GM12878 (cell line): ENCODE measurements at places on chromosomes 3 and 15. TPM values are rescaled to one million over a fixed set of nuclear protein-coding genes. Genes with fewer than 3 reads are reported as not detected.

Gene EIF4G1
- total RNA-seq, result 454 and 462 TPM in 2 replicates

Gene LSAMP
- total RNA-seq, result 4.0 and 7.2 TPM in 2 replicates

DNA sequence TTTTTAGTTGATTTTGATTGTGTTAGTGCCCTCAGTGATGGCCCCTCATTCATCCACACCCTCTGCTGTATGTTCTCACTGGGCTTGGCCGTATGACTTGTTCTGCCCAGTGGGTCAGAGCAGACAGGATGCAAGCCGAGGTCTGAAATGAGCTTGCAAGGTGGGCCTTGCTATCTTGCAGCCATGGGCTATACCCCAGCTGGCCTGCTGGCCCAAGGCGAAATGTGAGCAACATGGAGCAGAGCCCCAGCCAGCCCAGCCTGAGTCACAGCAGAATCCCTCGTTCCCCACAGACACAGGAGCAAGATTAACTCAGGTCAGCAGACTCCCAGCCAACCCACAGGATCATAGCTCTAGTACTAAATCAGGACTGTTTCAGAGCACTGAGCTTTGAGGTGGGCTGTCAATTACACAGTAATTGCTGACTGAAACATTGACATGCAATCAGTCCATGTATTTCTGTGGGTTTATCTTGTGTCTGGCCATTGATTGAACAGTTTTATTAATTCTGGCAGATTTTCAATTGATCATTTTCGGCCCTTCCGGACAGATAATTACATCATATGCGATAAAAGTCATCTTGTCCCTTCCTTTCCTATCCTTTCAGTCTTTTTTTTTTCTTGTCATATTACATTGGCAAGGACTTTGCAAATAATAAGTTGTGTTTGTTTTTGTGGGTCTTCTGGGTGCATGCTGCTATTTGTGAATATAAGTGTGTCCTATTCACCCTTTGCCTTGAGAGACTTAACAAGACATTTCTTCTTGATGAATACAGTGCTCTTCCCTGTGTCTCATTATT is 27.1 kb downstream of the KLF15 start:
- H3K27ac ChIP-seq, result no peak overlapping the region
- H3K36me3 ChIP-seq, result no peaks in the 10 kb centered on the region
- H3K27me3 ChIP-seq, result no peaks in the 10 kb centered on the region
- no peak for DNase-seq
- no peak overlapping the region for H3K4me3 ChIP-seq

DNA sequence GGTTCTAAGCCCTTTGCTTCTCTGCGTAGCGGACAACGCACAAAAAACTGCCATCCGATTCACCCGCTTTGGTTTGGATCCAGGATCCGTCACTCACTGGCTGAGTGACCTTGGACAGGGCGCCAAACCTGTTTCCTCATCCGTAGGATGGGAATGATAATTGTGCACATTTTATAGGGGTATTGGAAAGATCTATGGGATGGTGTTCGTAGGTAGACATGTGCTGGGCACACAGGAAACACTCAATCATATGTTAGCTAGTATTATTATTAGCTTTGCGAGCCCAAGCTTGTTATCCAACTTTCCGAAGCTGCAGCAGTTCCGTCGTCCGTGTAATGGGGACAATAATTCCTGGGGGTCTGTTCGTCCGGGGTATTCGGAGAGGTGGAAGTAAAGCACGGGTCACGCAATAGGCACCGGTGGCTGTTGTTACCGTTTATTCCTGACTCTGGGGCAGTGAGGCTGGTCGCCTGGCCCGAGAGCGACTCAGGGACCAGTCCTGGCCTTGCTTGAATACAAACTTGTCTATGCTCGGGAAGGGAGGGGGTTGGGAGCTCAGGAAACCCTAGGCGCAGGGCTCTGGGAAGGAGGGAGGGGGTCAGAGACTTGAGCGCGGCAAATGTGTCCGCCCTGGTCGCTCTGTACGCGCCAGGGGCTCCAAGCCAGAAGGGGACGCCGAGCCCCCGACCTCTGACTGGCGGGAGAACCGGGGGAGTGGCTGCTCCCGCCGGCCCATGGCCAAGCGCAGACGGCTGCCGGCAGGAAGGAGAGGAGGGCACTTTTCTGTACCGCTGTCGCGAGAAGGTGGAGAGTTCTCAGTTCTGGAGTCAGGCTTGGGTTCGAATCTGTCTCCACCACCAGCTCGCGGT is 1.3 kb downstream of the SPSB4 start:
- no peaks in the 10 kb centered on the region for H3K4me1 ChIP-seq
- peaks cover 16% of the 10 kb centered on the region for H3K27me3 ChIP-seq
- no peak for DNase-seq
- no peaks in the 10 kb centered on the region for H3K36me3 ChIP-seq
- H3K4me3 ChIP-seq, result no peak overlapping the region

GRCh38 chr3:174268586-174268985 is 590.5 kb upstream of the NAALADL2 start:
- H3K4me1 ChIP-seq, result no peaks in the 10 kb centered on the region
- H3K27me3 ChIP-seq, result no peaks in the 10 kb centered on the region
- H3K4me3 ChIP-seq, result no peak overlapping the region
- DNase-seq, result no peak
- no peak overlapping the region for H3K27ac ChIP-seq

GRCh38 chr3:71244826-71245488 is 338.6 kb downstream of the FOXP1 start:
- H3K4me3 ChIP-seq, result no peak overlapping the region
- H3K36me3 ChIP-seq, result no peaks in the 10 kb centered on the region
- H3K27me3 ChIP-seq, result no peaks in the 10 kb centered on the region
- no peaks in the 10 kb centered on the region for H3K4me1 ChIP-seq
- no peak overlapping the region for H3K27ac ChIP-seq

- H3K36me3 ChIP-seq, result no peaks in the 10 kb centered on the region
- no peaks in the 10 kb centered on the region for H3K27me3 ChIP-seq
- DNase-seq, result no peak
- no peak overlapping the region for H3K4me3 ChIP-seq
- H3K27ac ChIP-seq, result peak overlapping the region; percentile 57
Observed at GRCh38 chr15:92840149-92840548, 60.0 kb upstream of the CHD2 start.

GRCh38 chr3:189952272-189952671 is 168.4 kb downstream of the P3H2 start:
- no peak overlapping the region for H3K4me3 ChIP-seq
- H3K27me3 ChIP-seq, result no peaks in the 10 kb centered on the region; the same call in 1 of the 2 replicates
- H3K27ac ChIP-seq, result no peak overlapping the region
- peaks cover 3% of the 10 kb centered on the region; the same call in 1 of the 2 replicates for H3K4me1 ChIP-seq
- H3K36me3 ChIP-seq, result no peaks in the 10 kb centered on the region

- H3K36me3 ChIP-seq, result no peaks in the 10 kb centered on the region
- H3K27me3 ChIP-seq, result no peaks in the 10 kb centered on the region
- no peaks in the 10 kb centered on the region for H3K4me1 ChIP-seq
Observed at GRCh38 chr3:192433704-192434103, 293.6 kb downstream of the FGF12 start.

DNA sequence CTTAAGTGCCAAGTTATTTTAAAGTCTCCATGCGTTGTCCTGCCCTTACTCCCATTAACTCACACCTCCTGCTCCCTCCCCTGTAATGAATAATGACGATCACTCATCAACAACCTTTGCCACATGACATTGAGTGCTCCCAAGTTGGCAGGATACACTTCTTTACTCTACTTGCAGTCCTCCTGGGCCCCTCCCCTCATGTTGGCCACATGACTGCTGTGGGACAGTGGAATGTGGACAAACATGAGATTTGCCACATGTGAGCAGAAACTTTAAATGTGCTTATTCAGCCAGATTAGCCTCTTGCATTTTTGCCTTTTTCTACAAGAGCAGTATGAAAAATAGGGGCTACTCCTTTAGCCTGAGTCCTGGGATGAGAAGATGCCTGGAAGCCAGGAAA is 167.9 kb downstream of the DCLK3 start:
- H3K27me3 ChIP-seq, result no peaks in the 10 kb centered on the region
- H3K4me3 ChIP-seq, result no peak overlapping the region
- H3K27ac ChIP-seq, result no peak overlapping the region
- no peak for DNase-seq
- no peaks in the 10 kb centered on the region for H3K4me1 ChIP-seq

GRCh38 chr3:187725653-187726370 is 19.5 kb downstream of the BCL6 start:
- H3K4me3 ChIP-seq, result no peak overlapping the region
- H3K27ac ChIP-seq, result no peak overlapping the region
- no peaks in the 10 kb centered on the region for H3K4me1 ChIP-seq
- no peak for DNase-seq
- H3K36me3 ChIP-seq, result no peaks in the 10 kb centered on the region; the same call in 1 of the 2 replicates

- DNase-seq, result no peak
- H3K4me1 ChIP-seq, result no peaks in the 10 kb centered on the region
- H3K27ac ChIP-seq, result no peak overlapping the region
- no peaks in the 10 kb centered on the region for H3K27me3 ChIP-seq
- H3K36me3 ChIP-seq, result no peaks in the 10 kb centered on the region
Observed at GRCh38 chr15:47803767-47804166, 86.5 kb downstream of the SEMA6D start.
